ENCODE measurements at places on chromosomes 7 and 10. TPM values are rescaled to one million over a fixed set of nuclear protein-coding genes. Genes with fewer than 3 reads are reported as not detected.
A peak's percentile ranks its signal among the peaks of the same experiment; 100 is the strongest.

DNA sequence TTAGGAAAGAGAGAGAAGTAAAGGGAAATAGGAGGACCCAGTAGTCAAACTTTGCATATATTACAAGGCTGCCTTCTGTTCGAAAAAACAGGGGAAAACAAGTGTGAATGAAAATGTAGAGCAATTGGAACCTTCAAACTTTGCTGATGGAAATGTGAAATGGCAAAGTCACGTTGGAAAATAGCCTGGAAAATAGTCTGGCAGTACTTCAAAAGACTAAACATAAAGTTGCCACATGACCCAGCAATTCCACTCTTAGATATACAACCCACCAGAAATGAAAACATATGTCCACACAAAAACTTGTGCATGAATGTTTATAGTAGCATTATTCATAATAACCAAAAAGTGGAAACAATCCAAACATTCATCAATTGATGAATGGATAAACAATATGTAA lies 78.6 kb upstream of the IFRD1 start:
- DNase-seq, result no peak

DNA sequence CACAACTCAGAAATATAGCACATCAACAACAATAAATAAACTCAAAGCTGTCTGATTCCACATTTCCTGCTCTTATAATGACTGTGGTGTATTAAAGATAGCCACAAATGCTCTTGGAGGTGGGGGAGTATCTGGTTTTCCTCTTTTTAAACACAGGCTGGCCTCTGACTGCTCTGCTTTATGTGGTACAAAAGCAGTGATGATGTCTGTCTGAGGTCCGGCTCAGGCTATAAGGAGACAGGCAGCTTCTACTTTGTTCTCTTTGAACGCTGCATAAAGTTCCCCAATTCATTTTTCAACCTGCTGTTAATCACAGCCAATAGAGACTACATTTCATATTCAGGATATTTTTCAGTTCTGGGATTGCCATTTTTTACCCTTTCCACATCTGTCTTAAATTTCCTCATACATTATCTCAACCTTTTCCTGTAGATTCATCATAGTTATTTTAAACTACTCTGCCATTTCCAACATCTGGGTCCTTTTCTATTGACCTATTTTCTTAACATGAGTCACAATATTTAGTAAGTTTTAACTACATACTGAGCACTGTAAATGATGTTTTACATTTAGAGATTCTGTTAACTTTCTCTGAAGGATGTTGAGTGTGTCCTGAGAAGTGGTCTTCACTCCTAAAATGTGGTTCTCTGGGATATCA lies 64.9 kb downstream of the CRPPA start:
- DNase-seq, result no peak

The CUTC gene
- 29.5 TPM for total RNA-seq

GRCh38 chr7:69840248-69840647 lies 242.0 kb downstream of the AUTS2 start:
- no peak for DNase-seq

- no peak for DNase-seq
These were observed 494.3 kb downstream of the PTPRN2 start for GRCh38 chr7:158093156-158093796.

- DNase-seq, result no peak
These were observed 9.7 kb upstream of the TTYH3 start for GRCh38 chr7:2621948-2622640.

- no peak for DNase-seq
These were observed 139.6 kb downstream of the SND1 start for GRCh38 chr7:127791446-127792189.

GRCh38 chr10:68861253-68861652 lies 33.9 kb downstream of the STOX1 start:
- DNase-seq, result no peak

The ORC5 gene
- 24.7 TPM for total RNA-seq

The ELN gene
- total RNA-seq, result not detected

The FGFBP3 gene
- total RNA-seq, result 1.5 TPM

DNA sequence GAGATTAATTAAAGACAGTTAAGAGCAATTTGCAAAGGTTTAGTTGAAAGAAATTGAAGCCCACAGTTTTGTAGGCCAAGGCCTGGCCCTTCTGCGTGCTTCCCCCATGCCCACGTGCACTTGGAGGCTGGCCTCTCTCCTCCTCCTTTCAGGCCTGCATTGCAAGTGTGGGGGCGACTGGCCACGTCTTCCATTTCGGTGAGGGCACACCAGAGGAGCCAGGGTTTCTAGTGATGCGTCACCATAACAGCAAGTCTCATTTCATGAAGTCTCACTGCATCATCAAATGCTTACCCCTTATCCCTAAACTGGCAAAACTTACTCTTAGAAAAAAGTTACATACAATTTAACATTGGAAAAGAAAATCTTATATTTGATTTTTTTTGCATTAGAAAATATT lies 141.2 kb downstream of the NRF1 start:
- DNase-seq, result no peak

The PNLIPRP2 gene
- total RNA-seq, result not detected

DNA sequence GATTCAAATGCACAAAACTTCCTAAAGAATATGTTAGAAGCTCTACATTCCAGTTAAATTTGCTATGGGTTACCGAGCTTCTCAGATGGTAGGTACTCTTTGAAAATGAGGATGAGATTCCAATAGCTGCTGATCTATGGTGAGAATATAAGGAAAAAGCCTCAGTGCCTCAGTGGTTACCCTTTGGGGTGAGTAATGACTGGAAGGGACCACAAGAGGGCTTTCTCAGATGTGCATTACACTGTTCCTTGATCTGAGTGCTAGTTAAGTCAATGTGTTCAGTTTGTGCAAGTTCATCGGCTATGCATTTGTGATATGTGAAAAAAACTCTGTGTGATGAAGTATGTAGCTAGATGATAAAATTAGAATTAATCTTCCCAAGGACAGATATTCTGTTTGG lies 3.5 kb downstream of the NRCAM start:
- DNase-seq, result no peak

GRCh38 chr7:4753598-4754432 lies 21.6 kb upstream of the AP5Z1 start:
- peak; percentile 78 for DNase-seq

GRCh38 chr7:142785841-142786250 lies 15.1 kb downstream of the PRSS2 start:
- DNase-seq, result peak; percentile 72

- peak; percentile 18 for DNase-seq
These were observed 60.9 kb upstream of the CAMK2B start for GRCh38 chr7:44386139-44386913.

DNA sequence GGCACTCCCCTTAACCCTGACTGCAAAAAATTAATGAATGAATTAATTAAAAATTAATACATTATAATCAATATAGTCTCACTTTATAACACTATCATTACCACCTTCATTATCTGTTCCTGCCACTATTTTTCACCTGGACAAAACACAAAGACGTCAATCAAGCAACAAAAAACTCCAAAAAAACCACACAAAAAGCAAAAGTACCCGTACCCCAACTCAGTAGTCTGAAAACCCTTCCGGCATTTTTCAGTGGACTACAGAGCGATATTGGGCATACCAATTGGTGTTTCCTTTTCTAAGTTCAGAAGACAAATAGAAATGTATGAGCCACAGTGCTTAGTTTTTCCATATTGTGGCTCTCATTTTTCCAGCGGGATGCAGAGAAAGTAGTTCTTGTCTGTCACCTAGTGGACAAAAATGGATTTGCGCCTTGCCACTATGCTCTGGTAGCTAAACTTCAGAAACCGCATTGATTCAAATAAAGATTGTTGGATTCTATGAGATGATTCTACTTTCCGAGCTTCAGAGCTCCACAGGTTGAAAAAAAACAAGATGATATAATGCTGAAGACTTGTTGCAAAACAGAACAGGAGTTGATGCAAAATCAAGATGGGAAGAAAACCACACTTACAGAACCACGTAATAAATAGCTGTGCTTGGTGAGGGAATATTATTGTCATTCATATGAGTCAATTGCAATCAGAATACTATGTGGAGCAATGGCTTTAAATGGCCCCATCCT lies 50.6 kb upstream of the ITGB1 start:
- peak; percentile 64 for DNase-seq

DNA sequence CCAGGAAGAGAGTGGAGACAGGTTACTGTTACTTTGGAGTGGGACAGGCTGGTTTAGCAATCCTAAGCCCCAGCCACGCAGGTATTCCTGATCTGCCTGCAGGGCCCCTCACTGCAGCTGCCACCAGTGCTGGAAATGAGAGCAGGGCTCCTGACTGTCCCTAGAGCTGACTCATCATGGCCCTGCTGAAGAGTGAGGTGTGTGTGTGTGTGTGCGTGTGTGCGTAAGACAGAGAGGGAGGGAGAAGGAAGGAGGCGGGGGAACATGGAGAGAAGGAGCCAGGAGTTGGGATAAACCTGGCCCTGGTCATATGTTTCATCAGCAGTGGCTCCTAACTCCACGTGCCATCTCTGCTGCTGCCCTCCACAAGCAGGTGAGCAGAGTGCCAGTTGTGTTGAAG lies 3.6 kb downstream of the FOXI2 start:
- DNase-seq, result no peak

GRCh38 chr10:34206078-34206934 lies 608.8 kb downstream of the PARD3 start:
- DNase-seq, result no peak

The DYNC1I1 gene
- not detected for total RNA-seq

- DNase-seq, result no peak
These were observed 147.9 kb downstream of the PLXNA4 start for GRCh38 chr7:132428247-132428919.
